A172 (cell line): ENCODE measurements at places on chromosomes 6 and 20. TPM values are rescaled to one million over a fixed set of nuclear protein-coding genes. Genes with fewer than 3 reads are reported as not detected.

Gene STX11
- total RNA-seq = 0.86 and 0.88 TPM in 2 replicates

Gene OOEP
- total RNA-seq = not detected in 2 replicates

DNA sequence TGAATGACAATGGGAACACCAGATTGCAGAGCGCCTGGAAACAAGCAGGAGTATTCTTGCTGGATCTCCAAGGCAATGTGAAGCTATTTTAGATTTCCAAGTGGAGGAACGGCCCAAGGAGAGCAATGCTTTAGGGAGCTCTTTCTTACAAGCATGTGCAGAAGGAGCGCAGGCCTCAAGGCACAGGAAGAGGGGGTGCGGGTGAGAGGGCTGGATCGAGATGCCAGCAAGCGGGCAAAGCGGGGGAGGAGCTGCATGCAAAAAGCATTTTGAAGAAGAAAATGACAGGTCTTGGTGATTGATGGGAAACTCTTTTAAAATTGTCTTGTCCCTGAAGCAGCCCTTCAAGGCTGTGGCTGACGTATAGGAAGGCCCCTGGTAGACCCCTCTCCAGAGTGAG is 171.9 kb downstream of the QRSL1 start:
- DNase-seq = no peak

DNA sequence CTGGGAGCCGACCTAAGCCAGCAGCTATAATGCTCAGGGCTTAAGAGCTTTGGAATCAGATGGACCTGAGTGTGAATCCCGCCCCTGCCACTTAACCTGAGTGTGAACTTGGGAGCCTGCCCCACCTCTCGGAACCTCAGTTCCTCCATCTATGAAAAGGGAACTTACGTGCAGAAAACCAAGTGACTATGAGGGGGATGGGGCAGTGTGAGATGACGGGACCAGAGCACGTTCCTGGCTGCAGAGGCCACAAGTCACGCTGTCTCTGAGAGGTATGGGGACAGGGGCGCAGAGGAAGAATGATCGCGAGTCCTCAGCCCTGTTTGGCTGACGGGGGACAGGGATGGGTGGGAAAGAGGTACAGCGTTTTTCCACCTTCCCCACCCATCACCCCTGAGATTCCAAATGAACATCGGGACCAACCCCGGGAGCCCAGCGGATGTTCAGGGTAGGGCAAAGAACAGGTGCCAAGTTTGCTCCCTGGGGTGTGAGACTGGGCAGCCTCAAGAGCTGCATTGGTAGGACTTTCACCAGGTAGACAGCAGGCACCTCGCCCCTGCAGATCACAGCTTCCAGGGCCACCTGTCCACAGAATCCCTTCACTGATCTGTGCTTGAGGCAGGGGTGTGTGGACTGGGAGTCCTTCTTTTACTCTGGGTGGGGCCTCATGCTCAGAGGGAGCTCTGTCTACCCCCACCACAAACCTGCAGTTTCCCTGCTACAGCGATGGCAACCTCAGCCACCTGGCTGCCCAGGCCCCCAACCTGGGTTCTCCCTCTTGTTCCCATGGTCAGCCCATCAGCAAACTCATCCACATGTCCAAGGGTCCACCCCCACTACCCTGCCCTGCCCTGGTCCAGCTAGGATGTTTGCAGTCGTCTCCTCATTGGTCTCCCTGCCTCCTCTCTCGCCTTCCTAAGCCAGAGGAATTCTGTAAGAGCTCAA is 85.8 kb downstream of the CEBPB start:
- no peak for DNase-seq

DNA sequence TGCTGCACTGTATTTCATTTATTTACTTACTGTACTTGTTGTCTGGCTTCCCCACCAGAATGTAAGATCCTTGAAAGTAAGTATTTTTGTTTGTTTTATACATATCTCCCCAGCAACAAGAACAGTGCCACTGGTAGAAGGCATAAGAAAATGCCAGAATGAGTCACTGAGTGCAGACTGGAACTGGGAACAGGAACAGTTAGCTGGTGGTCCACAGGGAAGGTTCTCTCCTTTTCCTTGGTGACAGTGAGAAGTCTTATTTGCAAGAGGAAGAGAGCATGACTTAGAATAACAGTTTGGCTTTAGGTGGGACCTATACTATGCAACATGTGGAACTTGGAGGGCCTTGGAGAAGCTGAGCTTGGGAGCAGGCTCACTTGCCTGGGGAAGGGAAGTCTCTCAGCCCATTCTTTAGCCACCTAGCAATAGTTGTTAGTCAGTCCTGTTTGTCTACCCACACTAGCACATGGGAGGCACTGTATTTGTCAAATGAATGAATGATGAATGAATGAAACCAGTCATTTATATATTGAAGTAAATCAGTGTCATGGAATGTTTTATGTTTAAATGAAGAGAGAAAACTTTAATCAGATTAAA is 203.5 kb downstream of the KCNQ5 start:
- peak; percentile 10 for DNase-seq

DNA sequence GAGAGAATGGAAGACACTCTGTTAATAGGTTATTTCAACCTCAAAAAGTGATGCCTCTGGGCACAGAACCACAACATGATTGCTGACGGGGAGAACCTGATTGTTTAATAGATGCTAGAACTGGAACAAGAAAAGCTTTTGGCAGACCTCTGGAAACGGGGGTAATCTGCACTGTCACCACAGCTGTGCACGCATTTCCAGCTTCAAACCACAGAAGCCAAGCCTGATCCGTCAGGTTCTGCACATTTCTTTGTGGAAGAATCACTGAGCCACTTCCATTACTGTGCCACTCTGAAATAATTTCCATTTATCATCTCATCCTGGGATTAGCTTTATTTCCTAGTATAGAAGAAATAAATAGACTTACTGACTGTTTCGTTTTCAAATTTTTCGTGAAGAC is 309.3 kb downstream of the FARS2 start:
- DNase-seq = no peak

DNA sequence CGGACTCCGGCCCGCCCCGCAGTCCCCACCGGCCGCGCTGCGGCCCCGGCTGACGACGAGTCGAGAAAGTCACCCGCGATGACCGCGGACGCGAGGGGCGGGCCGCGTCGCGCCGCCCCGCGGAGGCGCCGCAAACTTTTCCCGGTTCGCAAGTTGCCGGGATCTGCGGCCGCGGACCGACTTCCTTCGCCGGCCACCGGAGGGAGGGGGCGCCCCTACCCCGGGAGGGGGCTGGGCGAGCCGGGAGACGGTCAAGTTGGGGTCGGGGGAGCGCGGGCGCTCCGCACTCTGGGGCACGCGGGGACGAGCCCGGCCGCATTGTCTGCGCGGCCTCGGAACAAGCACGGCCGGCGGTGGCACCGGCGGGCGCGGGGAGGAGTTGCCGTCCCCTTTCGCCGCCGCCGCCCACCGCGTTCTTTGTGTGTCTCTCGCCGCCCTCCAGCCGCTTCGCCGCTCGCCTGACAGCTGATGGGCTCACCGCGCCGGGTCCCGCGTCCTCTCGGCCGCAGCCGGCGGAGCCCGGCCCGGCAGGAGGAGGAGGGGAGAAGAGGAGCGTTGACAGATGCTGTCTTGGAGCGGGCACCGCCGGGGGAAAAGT is 131.6 kb downstream of the OGFRL1 start:
- DNase-seq = no peak

DNA sequence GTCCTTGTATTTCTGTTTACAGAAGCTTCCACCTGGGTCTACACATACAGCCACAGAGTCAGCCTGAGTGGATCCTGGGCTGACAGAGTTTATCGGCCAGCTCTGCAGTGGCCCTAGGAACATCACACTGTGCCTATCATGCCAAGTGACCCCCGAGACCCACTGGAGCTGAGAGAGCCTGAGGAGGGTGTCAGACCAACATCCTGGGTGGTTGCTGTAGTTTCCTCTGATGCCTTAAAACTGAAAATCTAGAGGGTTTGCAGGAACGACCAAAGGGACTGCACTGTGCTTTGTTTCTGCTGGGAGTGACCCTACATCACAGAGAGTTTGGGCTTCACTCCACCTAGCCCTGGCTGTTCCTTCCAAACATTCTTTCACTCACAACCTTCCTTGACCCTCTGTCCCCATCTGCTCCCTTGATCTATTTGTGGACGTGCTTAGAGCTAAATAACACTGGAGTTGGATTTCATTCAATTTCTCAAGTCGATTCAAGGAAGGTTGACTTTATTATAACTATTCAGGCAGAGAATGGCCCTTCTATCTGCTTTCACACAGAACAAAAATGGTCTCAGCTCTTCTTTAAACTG is 18.1 kb downstream of the MYLK4 start:
- no peak for DNase-seq

- no peak for DNase-seq
Measured at GRCh38 chr20:14672066-14672465, 334.7 kb upstream of the FLRT3 start.
